Muscle of leg (tissue), 16 donors: ENCODE measurements at places on chromosomes 2 and 18. TPM values are rescaled to one million over a fixed set of nuclear protein-coding genes. Genes with fewer than 3 reads are reported as not detected.

Gene UGGT1
- polyA plus RNA-seq = 16.2 TPM

Gene SNTG2
- not detected for polyA plus RNA-seq

Gene MYL12B
- 231 TPM for polyA plus RNA-seq

Gene NEMP2
- 9.2 TPM for polyA plus RNA-seq

Gene LHCGR
- polyA plus RNA-seq = 0.08 TPM

Gene APLF
- polyA plus RNA-seq = 1.4 TPM

Gene KIF1A
- 4.3 TPM for polyA plus RNA-seq

Gene AMMECR1L
- 17.4 TPM for polyA plus RNA-seq

Gene CFC1B
- not detected for polyA plus RNA-seq

Gene FOXI3
- polyA plus RNA-seq = 0.64 TPM

Gene UGT1A5
- polyA plus RNA-seq = not detected

Gene SLC35G4
- not detected for polyA plus RNA-seq

Gene IHH
- 0.09 TPM for polyA plus RNA-seq

Gene CD8B2
- not detected for polyA plus RNA-seq

Gene TUBB8B
- not detected for polyA plus RNA-seq

Gene MRPL53
- 87.9 TPM for polyA plus RNA-seq

Gene GAL3ST2
- 0.33 TPM for polyA plus RNA-seq

Gene IL18R1
- 0.65 TPM for polyA plus RNA-seq

Gene GAD1
- polyA plus RNA-seq = 0.68 TPM

Gene SPDYA
- 0.64 TPM for polyA plus RNA-seq

Gene MPV17
- polyA plus RNA-seq = 39.0 TPM

Gene PID1
- polyA plus RNA-seq = 28.4 TPM

Gene SCN7A
- polyA plus RNA-seq = 61.2 TPM

Gene CBLN2
- polyA plus RNA-seq = 1.5 TPM

Gene NEU2
- polyA plus RNA-seq = not detected

Gene INO80D
- polyA plus RNA-seq = 7.6 TPM

Gene GNAL
- 2.3 TPM for polyA plus RNA-seq

Gene TYW5
- 8.6 TPM for polyA plus RNA-seq

Gene HMSD
- polyA plus RNA-seq = 0.51 TPM

Gene GLI2
- polyA plus RNA-seq = 12.5 TPM

Gene RAD51AP2
- 0.08 TPM for polyA plus RNA-seq

Gene CWC22
- polyA plus RNA-seq = 24.7 TPM

Gene AMER3
- polyA plus RNA-seq = not detected

Gene GCKR
- 0.06 TPM for polyA plus RNA-seq

Gene SYT4
- not detected for polyA plus RNA-seq

Gene CREG2
- 2.8 TPM for polyA plus RNA-seq

Gene UGT1A8
- polyA plus RNA-seq = not detected

Gene CTLA4
- not detected for polyA plus RNA-seq

Gene HRH4
- not detected for polyA plus RNA-seq

Gene MERTK
- polyA plus RNA-seq = 3.2 TPM

Gene IL37
- polyA plus RNA-seq = not detected

Gene DCDC2C
- 0.20 TPM for polyA plus RNA-seq

Gene AQP12B
- polyA plus RNA-seq = 1.0 TPM

Gene FTCDNL1
- polyA plus RNA-seq = 4.4 TPM

Gene ITGB6
- polyA plus RNA-seq = 36.7 TPM

Gene FHOD3
- polyA plus RNA-seq = 27.1 TPM

Gene MC4R
- 0.43 TPM for polyA plus RNA-seq

Gene C2orf92
- polyA plus RNA-seq = 21.1 TPM

Gene EGR4
- 0.06 TPM for polyA plus RNA-seq

Gene SRD5A2
- 0.02 TPM for polyA plus RNA-seq

Gene TEX44
- not detected for polyA plus RNA-seq

Gene LTBP1
- polyA plus RNA-seq = 38.9 TPM

Gene TMEM169
- 4.1 TPM for polyA plus RNA-seq

Gene LYPD1
- 7.4 TPM for polyA plus RNA-seq

Gene KATNAL2
- polyA plus RNA-seq = 8.3 TPM

Gene PROC
- polyA plus RNA-seq = 0.39 TPM
